ENCODE measurements at places on chromosomes 4 and X.

- DNase-seq = no peak
These were observed 21.2 kb upstream of the TENM3 start for GRCh38 chr4:182221987-182222386.

DNA sequence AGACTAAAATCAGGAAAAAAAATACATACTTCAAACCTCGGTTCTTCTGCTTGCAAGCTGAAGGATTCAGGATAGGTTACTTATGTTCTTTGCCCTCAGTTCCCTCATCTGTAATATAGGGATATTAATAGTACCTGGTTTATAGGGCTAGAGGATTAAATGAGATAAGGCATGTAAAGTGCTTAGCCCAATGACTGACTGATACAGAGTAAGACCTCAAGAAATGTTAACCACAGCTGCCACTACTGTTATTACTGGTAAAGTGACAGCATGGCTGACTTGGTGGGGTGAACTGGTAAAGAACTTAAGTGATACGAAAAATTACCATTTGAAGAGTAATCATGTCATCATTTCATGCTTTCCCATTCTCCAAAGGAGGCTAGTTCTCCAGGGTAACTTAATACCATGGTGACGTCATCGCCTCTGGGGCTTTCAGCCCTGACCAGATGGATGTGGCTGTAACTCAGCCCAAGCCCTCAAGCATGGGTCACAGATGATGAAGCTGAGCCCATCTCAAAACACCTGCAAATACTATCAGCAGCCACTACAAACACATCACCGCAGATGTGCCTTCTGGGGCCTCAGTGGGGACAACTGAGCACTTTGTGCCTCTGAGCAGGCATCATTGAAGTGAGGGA lies 44.5 kb upstream of the SCML1 start:
- DNase-seq = no peak

- no peak for DNase-seq
These were observed 113.6 kb downstream of the NFKB1 start for GRCh38 chr4:102614801-102615200.

- no peak for DNase-seq
These were observed 505.5 kb downstream of the ANKRD50 start for GRCh38 chr4:124206779-124207605.

DNA sequence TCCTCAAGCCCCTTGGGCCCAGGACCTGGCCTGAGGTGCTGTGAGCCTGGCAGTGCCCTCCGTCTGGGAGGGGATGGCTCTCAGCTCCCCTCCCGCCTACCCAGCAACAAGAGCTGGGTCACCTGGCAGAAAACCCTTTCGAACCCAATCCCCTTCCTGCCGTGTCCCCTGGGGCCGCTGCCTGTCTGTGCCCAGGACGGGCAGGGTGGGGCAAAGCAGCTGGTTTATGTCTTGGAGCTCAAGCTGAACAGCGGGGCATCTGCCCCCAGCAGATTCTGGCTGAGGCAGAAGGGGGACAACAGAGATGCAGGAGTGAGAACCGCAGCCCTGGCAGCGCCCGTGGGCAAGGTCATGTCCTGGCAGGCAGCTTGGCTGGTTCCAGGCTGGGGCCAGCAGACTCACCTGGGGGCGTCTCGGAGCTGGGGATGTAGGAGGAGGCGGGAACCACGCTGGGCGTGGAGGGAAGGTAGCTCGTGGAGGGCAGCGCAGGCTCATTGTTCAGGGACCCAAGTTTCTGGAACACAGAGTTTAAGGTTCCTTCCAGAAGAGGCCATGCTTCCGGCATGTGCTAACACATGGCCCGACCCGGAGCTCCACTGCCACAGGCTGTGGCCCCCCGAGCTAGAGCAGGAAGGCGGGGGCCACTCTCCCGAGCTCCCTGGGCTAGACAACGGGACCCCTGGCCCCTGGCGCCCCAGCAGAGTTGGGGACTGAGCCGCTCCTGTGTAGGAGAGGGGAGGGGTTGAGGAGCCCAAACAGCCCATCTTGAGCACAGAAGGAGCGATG lies 24.2 kb downstream of the NELFA start:
- DNase-seq = no peak

- no peak for DNase-seq
These were observed 62.5 kb downstream of the SEL1L3 start for GRCh38 chr4:25800245-25800644.

DNA sequence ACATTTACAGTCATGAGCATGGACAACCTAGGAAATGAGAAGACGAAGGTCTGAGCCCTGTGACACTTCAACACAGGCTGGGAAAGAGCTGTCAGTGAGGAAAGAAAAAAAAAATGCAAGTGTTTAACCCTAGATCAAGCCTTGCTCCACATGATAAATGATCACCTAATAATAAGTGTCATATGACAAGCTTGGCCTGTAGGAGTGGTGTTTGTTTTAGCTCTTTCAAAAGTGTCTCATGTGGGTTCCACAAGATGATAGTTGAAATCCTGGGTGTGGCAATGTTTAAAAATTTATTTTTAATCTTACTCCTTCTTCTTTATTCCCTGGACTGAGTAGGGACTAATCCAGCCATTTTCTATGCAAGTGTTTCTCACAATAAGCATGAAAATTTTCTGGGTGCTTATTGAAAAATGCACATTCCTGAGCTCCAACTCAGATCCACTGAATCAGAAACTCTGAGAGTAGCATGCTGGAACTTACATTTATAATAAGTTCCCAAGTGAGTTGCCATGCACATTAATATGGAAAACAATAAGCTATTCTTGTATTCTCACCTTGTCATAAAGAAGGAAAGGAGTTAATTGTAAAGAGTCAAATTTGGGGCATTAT lies 138.3 kb downstream of the AREG start:
- no peak for DNase-seq
